Esophagus squamous epithelium (tissue), 5 donors: ENCODE measurements at places on chromosomes 12 and 14.

DNA sequence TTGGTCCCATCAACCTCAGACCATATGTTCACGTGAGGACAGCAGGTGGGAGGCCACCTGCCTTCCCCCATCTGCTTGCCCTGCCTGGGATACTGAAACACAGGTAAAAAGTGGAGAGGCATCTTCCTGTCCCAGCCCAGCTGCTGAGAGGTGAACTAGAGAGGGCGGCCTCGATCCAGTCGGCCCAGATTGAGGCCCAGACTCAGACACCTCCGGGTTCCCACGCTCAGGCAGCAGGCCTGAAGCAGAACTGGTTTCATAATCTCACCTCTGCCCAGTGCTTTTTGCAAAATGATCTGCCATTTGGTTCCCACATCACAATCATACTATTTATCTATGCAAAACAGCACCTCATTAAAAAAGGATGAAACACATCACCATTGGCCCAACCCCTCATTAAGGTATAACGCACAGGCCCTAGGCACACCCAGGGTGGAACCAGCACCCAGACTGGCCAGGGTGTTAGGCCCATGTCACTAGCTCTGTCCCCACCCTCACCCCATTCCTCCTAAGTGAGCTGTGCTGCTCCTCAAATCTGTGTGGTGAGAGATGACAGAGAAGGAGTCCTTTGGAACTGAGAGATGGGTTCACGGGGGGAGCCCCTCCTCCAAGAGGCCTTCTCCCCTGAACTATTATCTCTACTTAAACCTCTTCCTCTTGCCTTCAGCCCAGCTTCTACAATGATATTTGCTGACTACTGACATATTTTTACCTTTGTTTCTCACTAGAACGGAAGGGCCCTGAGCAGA is 81.1 kb downstream of the ZFP36L1 start:
- no peak for DNase-seq

DNA sequence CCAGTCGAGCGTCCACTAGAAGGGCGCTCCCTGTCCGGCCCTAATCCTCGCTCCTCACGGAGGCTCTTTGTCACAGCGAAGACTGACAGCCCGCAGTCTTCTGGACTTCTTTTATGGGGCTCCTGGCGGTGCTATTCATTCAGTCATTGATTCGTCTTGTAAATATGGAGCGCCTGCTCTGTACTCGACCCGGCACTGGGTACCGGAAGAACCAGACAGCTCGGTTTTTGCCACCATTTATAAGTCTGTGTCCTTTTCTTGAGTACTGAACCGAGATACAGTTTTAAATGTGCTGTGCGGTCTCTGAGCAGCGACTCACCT is 570 bp downstream of the DMAC2L start:
- DNase-seq, result no peak

GRCh38 chr12:46554460-46554859 is 181.9 kb upstream of the SLC38A2 start:
- no peak for DNase-seq

DNA sequence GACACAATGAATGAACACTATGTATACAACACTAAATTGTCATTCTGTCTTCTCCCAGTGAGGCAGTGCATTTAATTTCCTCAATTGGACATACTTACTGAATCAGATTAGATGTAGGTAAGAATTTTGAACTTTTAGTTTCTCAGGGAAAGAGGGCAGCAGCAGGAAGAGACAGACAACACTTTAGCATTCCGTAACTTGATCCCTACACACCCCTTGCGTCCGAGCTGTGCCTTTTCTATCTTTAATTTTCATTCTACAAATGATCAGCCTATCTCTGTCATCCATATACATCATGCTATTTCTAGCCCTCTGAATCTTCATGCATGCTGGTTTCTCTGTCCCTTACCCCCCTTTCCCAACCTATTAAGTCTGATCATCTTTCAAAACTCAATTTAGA is 358.0 kb upstream of the RPL10L start:
- DNase-seq, result no peak

DNA sequence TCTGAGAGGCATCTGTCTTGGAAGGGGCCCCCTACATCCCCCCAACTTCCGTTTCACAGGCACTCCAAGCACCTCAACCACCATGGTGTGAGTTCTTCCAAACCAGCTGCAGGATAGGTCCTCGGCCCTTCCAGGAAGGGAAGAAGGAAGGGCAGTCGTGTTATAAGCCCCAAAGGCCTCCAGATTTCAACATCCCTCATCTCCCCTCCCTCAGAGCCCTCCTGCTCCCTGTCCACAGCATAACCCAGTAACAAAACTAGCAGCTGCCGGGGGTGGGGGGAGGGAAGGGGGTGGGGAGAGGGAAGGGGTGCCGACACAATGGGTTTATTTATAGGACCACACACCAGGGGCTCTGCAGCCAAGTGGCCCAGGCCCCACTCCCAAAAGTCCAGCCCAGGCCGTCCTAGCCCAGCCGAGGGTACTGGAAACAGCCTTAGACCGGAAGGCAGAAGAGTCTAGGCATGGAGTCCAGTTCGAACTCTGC is 18.3 kb downstream of the NCKAP5L start:
- no peak for DNase-seq

- no peak for DNase-seq
Measured at GRCh38 chr14:23929822-23930294, 23.7 kb upstream of the DHRS4 start.

- DNase-seq, result no peak
Measured at GRCh38 chr12:45389426-45389825, 173.5 kb downstream of the ANO6 start.

DNA sequence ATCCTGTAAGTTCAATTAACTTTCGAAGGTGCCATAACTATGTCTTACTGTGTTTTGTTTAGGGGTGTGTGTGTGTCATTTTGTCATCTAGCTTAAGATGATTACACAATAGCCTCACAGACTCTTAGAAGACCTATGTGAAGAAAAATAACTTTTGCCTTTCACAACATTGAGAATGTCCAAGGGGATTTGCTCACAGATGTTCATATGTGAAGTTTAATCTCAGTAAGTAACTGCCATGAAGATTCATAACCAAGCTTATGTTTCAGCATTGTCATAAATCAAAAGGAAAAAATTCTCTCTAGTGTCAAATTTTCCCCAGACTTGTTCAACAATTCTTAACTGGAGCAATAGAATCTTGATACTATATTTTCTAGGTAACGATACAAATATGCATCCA is 226.1 kb upstream of the PRKD1 start:
- no peak for DNase-seq

DNA sequence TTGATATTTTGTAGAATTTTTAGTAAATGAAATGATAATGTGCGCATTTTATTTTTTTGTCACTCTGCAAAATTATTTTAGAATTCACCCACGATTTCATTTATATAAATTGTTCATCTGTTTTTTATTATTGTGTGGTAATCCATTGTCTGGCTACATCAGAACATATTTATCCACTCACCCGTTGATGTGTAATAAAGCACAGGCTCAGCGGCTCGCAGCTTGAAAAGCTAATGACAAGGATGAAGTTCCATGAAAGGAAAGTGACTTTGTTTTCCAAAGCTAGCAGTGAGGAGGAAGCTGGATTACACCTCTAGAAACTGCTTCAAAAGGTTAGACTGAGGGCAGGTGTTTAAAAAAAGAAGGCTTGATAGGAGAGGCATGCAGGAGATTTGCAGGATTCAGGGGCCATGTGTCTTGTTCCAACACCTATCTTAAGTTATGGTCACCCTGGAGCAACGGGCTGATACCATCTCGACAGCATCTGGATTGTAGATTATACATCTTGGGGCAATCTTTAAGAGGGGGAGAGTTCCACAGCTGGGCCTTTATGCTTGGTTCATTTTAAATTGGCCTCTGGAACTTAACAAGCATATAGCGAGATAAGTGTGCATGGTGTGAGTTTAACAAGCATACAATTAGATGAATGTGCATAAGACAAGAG is 194.1 kb downstream of the TMTC3 start:
- DNase-seq, result no peak
